SIG-M5 (cell line): ENCODE measurements at places on chromosomes 7 and 10.

- DNase-seq, result no peak
Measured at GRCh38 chr10:108862676-108863350, 1060.5 kb downstream of the XPNPEP1 start.

- no peak for DNase-seq
Measured at GRCh38 chr7:1219498-1219897, 13.2 kb upstream of the UNCX start.

GRCh38 chr7:27810186-27810585 is 70.2 kb downstream of the TAX1BP1 start:
- DNase-seq, result no peak

DNA sequence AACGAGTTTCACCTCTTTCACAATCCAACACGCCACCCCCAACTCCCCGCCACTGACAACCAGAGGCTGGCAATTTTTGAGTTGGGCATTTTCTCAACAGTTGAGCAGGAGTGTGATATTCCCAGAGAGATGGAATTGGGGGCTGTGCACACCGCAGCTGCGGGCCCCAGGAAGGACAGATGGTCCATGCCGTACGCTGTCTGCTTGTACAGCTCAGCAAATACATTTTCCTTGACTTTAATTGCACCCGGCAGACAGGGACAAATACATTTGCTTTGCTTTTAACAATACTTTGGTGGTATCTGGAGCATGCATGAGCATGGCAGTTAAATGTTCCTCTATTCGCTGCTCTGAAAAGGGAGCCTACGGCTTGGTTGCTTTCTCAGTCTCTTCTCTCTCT is 354.2 kb upstream of the DPP6 start:
- DNase-seq, result no peak

DNA sequence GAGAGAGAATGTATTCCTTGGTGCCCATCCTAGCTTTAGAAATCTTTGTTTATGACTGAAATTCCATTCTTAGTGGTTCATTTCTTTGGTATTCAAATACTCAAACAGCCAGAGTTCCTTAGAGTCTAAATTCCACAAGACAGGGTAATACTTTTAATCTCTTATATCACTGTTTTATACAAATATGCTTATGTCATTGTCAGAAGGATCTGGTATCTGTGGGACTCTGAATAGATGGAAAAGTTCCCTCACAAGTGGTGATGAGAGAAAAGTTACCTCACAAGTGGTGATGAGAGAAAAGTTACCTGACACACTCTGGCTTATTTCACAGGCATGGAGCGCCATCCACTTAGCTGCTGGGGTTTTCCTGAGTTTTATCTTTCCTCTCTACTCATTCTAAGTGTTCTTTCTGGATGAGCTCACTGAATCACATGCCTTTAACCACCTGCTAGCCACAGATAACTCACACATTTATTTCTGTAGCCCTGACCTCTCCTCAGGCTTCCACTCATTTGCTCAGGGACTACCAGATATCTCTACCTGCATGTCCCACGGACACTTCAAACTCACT is 784.0 kb downstream of the SUGCT start:
- no peak for DNase-seq

- no peak for DNase-seq
Measured at GRCh38 chr7:22182149-22182548, 174.8 kb downstream of the RAPGEF5 start.

- no peak for DNase-seq
Measured at GRCh38 chr10:115861864-115862263, 411.1 kb downstream of the GFRA1 start.

DNA sequence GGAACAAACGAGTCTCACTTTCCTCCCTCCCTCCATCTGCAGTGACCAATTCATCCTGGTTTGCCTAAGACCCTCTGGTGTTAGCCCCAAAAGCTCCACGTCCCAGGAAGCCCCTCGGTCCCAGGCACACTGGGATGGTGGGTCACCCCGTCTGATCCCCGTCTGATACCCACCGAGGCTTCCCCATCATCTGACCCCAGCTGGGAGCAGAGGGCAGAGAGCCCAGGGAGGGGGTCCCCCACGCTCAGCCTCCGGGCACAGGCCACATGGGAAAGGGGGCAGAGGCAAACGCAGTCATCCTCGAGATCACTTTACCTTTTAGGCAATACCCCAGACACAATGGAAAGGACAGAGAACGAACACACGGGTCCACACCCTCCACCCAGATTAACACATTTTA is 291.6 kb upstream of the PPP2R2D start:
- DNase-seq, result no peak
